Putamen (tissue), 1 donor: ENCODE measurements at places on chromosomes 12 and 14.

DNA sequence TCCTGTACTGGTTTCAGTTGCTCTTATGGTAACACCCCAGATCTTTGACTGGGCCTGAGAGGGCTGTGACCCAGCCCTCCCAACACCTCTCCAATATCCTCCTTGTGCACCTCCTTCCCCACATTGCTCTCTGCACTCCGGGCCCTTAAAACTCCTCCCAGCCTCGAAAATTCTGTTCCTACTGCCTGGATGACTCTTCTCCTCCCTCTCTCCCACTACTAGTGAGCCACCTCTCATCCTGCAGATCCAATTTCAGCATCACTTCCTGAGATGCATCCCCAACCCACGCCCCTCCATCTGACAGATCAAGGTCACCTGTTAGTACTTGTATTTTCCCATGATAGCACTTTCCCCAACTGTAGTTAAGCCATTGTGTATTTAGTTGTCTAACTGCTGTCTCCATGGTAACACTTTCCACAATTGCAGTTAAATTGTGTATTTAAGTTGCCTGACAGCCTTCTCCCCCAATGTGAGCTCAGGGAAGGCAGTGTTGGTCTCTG, 11.5 kb upstream of the NT5DC3 start:
- DNase-seq: peak; percentile 84

DNA sequence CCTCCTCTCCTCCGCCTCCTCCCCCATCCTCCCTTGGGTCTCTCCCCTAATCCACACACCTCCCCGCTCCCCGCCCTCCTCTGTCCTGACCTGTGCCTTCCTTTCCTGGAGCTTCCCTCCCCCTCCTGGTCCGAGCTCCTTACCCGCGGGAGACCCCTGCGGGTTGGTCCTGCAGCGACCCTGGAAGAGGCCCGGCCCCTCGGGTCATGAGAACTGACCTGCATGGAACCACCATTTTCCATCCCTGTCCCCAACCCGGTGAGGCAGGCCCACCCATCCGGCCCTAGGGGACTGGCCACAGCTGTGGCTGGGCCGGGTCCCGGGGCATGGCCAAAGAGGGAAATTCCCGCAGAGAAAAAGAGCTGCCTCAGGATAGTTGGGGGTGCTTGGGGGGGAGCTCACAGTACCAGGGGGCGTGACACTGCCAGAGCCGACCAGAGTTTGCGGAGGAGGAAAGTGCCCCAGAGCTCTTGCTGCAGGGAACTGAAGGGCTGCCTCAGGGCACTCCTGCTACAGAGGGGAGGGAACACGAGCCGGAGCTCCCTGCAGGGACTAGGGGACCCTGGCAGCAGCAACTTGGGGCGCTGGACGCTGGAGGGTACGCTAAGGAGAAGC, 613 bp downstream of the ARHGEF40 start:
- DNase-seq: peak; percentile 39

DNA sequence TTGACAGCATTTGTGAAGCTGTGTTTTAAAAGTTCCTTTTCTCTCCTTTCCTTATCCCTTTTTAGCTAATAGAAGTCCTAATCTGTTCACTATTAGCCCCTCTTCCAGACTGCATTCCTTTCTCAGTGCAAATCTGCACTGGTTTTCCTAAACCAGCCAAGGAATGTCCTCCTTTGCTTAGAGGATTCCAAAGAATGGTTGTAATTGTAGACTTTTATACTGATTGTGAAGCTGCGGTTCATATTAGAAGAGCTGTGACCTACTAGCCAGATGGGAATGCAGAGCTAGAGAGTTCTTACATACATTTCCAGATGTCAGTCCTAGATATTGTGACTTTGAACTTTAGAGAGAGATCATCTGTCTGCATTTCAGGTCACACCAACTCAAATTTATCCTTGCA, 79.8 kb downstream of the MYRFL start:
- DNase-seq: no peak

DNA sequence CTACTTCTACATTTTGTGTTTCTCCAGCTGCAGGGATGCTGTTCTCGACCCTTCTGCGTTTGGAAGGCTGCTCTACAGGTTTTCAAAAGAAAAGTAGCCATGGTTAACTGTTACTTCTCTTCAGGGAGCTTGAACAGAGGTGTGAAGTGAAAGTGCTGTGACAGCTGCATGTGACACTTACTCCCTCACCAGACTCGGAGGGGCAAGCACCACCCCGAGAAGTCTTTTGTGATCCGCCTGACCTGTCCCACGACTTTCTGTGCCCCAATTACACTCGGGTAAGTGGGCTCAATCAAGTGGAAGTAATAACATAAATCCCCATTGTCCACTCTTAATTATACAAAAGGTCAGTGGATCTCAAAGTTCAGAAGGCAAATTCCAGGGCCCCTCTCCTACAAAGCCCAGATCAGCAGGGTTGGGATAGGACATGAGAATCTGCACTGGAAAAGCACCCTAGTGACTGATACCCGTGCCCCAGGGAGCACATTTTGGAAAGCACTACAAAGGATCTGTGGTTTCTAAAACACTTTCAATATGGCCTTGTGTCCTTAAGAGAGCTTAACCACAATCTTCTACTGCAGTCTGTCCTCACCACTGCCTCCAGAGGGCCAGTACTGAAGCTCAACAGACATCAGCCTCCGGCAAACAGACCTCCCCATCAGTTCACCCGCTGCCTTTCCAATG, 11.5 kb downstream of the FICD start:
- no peak for DNase-seq

DNA sequence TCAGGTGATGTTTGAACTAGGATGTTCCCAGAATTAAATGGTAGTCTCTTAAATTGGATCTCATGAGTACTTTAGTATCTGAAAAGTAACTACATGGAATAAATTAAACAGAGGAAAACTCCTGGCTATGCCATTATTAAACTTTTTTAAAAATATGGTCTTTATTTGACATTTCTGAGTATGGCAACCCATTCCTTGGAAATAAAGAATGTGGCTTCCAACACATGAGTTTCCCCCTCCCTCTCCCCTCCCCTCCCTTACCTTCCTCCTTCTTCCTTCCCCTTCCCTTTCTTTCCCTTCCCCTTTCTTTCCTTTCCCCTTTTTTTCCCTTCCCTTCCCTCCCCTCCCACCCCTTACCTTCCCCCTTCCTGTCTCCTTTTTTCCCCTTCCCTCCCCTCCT, 940.2 kb downstream of the DIO2 start:
- no peak for DNase-seq

- no peak for DNase-seq
These were observed 16.6 kb upstream of the SUSD6 start for GRCh38 chr14:69594846-69595245.

DNA sequence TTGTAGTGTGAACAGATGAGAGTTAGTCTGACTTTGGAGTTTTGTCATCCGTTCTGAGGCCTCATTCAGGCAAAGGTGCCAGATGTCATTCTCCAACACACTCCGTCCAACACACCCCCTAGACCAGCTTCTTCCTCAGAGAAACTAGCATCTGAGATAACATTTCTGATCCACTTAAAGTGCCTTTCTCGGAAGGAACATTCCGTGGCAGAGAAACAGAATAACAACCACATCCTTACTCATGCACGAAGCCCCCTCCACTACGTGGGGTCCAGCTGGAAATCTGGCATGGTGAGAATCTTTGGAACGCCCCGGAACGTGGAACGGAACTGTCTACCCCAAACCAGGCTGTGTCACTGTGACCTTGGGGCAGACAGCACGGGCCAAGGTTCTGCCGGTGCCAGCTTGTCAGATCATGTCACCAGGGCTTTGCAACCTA, 17.0 kb upstream of the BCL7A start:
- DNase-seq: no peak

GRCh38 chr12:28828318-28828717, 320.8 kb upstream of the FAR2 start:
- DNase-seq: no peak

- no peak for DNase-seq
These were observed 27.1 kb upstream of the RPLP0 start for GRCh38 chr12:120228041-120228290.

DNA sequence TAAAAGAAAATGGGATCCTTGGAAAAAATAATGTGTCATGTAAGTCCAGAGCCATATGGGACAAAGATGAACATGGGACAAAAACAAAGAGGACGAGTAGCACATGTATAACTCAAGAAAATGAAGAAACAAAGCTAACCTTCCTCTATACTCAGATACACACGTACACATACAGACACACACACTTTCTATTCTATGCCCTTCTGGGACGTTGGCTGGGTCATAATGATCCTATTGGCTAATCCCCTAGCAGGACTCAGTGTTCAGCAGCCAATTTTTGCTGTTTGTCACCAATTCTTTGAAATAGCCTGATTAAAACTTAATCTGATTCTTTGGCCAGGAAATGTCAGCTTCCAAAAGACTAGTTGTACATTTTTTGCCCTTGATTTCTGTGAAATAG, 189.4 kb upstream of the FOXG1 start:
- DNase-seq: no peak

DNA sequence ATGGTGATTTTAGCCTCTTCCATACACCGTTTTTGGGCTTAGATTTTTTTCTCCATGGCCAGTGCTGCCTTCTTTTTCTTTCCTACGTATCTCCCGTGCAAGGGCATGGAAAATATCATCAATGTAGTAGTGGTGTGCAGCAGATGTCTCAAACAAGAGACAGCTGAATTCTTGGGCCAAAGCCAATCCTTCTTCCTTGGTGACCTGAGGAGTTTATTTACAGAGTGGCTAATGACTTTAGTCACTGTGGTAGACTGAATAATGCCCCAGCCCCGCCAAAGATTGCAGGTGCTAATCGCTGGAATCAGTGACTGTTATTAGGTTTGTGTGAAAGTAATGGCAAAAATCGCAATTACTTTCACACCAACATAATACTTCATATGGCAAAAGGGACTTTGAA, 235.5 kb upstream of the NOS1 start:
- DNase-seq: no peak

GRCh38 chr12:53937596-53938325, 870 bp upstream of the HOXC13 start:
- DNase-seq: no peak

DNA sequence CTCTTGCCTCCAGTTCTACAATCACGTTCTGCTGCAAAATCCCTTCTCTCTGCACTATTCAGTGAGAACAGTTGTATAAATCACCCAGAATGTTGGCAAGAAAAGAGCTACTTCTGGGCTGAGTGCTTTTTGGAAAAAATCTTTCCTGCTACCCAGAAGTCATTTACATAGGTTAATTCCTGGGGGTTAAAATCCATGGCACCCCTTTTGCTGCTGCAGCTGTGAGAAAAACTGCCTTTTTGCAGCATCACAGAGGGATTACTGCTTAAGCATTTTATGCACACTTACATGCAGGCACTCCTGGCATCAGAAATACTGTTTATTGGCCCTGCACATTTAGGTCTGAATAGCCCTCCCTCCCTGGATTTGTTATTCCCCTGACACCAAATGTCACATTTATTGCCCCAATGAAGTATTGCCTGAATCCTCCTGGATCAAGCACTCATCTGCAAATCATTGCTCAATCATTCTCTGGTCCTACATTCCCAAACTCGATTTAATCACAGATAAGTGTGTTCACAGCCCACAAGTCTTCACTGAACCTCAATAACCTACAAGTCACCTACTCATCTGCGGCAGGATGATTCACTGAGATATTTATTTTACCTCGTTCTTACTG, 43.1 kb upstream of the CCDC196 start:
- peak; percentile 55 for DNase-seq

DNA sequence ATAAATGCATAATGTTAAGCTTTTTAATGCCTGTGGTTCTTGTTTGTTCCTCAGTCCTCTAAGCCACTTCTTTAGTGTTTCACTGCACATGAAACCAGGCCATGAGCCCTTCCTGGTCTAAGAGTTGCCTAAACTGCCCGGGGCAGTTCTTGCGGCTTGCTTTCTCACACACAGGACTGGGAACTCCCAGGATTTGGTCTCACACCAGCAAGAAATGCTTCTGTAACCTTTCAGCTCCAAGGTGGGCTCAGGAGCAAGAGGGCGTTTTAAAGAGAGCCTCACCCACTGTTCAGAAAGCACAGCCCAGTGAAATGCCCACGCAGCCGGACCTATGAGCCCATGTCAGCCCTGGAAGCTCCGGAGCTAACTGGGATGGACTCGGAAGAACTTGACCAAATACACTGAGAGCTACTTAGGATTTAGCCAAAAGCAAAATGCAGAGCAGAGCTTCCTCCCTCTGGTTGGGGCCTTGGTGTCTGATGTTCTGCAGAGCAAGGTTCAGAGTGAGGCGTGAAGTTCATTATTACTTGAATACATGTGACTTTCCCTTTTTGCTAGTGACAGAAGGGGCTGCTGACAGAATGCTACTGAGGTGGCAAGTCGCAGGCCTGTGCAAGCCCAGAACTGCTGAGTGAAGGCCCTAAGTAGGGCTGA, 23.4 kb downstream of the SLC25A29 start:
- no peak for DNase-seq

GRCh38 chr12:88399811-88400210, 180.5 kb downstream of the KITLG start:
- no peak for DNase-seq

DNA sequence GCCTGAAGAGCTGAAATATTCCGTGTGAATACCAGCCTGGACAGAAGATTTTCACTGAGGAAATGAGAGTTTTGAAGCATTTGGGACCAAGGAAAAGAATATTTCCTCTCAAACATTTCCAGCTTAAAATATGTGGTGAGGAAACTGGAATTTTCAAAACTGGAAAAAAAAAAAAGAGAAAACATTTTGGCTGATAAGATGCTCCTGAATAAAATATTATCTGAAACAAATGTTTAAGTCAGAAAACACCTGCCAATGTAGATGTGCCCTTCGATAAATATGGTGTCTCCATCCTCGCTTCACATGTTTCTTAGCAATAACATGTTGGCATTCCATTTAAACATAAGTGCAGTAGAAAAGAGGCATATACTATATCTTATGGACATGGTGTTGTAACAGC, 567.0 kb downstream of the PRKD1 start:
- DNase-seq: no peak

- DNase-seq: peak; percentile 45
These were observed 1.4 kb upstream of the ARHGEF40 start for GRCh38 chr14:21068521-21069387.

DNA sequence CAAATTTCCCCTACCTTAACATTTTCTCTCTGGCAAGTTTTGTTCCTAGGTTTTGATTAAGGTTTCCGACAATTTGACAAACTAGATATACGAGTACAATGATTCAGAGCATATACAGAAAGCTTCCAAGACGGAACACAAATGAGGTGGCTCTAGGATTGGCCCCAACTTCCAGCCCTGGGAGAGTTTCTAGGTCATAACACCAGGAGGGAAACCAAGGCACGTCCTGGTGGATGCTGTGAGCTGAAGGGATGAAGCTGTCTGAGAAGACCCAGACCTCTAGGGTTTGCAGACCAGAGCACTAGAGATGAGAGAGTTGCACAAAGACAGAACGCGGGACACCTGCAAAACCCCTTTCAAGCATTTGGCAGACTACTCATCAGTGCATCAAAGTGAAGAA, 51.5 kb upstream of the CAND1 start:
- DNase-seq: no peak
